ENCODE measurements at places on chromosomes 7 and 10. TPM values are rescaled to one million over a fixed set of nuclear protein-coding genes. Genes with fewer than 3 reads are reported as not detected.

GRCh38 chr10:17781856-17782255 lies 27.3 kb upstream of the MRC1 start:
- DNase-seq = no peak

JAKMIP3 gene
- 0.06 TPM for total RNA-seq

SFRP4 gene
- total RNA-seq = 0.43 TPM

DNA sequence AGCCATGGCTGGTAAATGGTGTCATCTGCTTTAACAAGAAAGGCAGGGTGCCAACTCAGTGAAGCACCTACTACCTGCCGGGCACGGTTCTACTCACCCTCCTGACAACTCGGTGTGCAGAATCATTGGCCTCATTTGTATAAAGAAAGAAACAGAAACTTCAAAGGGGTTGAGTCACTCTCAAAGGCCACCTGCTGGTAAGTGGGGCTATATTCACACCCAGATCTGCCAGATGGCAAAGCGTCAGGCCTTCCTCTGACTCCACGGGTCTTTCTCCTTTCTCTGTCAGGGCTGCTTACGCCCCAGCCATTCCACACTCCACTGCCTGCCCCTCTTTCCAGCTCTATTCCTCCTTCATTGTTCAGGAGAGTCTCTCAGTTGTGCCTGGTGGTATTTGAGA lies 309.2 kb downstream of the GFRA1 start:
- no peak for DNase-seq

- DNase-seq = no peak
Measured at GRCh38 chr10:62812672-62813439, 3.3 kb downstream of the EGR2 start.

PHF14 gene
- 30.9 TPM for total RNA-seq

GRCh38 chr7:126202177-126202576 lies 1050.6 kb downstream of the GRM8 start:
- no peak for DNase-seq

MGMT gene
- 16.1 TPM for total RNA-seq

DNA sequence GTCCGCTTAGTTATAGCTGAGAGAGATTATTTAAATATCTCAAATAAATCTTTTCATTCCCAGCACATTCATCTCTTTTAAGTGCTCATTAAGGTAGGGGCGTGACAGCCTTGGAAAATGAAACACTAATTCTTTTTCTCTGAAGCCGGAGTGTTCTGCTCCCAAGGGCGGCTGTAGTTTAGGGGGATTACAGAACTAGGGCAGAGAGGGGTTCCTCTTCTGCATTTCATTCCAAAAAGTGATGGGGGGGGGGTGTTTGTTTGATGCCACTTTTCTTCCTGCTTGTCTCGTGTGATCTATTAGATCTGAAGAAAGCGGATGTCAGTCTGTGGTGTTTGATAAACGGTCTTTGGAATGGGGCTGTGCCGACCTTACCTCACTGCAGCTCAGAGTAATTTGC lies 506.5 kb upstream of the MGMT start:
- DNase-seq = no peak

MEOX2 gene
- 0.37 TPM for total RNA-seq

DNA sequence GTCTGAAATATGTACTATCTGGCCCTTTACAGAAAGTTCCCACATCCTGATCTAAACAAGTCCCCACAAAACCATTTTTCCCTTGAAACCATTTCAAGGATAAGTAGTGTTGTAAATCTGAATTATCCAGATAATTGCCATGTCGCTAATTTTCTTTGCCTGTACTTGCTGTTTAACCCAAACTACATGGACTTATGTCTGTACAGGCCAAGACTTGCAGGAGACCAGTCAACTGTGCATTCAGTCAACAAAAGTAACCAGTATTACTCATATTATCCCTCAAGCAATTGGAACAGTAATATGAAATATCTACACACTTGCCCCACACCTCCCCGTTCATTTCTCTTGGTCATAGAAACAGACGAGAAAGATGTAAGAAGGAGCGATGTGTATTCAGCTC lies 347.8 kb upstream of the NFE2L3 start:
- DNase-seq = no peak

GRCh38 chr7:105759670-105760550 lies 116.5 kb downstream of the ATXN7L1 start:
- DNase-seq = no peak

DNA sequence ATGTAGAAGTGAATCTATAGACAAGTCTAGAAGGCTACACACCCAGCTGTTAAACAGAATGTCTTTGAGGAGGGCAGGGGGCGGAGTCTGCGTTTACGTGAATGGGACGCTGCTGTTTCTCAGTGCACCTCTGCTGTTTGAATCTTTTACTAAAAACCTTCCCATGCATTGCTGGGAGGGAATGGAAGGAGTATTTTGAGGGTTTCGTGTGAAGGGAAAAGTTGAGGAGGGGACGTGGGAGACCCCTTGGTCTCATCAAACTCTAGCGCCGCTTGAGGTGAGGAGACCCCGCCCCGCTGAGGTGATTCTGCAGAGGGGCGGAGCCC lies 492 bp upstream of the VCL start:
- peak; percentile 84 for DNase-seq

DNA sequence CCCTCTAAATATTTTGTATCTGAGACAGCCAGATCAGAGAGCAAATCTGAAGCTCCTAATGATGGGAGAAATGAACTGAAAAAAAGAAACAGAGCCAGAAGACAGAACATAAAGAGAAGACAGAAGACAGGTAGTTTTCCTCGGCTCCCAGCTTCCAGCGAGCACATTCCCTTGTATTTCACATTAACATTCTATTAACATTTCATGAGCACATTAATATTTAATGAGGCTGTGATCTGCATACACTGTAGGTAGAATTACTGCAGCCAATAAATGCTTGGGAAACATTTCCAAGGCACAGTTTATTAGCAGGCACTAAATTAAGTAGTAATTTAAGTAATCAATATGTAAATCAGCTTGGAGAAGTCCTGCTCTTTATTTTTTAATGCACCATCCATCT lies 349.9 kb downstream of the ELMO1 start:
- DNase-seq = no peak

- DNase-seq = no peak
Measured at GRCh38 chr10:106565546-106565945, 599.0 kb downstream of the SORCS1 start.

- DNase-seq = no peak
Measured at GRCh38 chr10:122421742-122422141, 32.7 kb upstream of the ARMS2 start.

- DNase-seq = peak; percentile 37
Measured at GRCh38 chr10:77163670-77164348, 473.8 kb downstream of the KCNMA1 start.

GRCh38 chr10:20299034-20299736 lies 483.0 kb downstream of the PLXDC2 start:
- no peak for DNase-seq

AKR1C8 gene
- total RNA-seq = not detected

- no peak for DNase-seq
Measured at GRCh38 chr10:90788968-90789367, 68.9 kb downstream of the HTR7 start.

DNA sequence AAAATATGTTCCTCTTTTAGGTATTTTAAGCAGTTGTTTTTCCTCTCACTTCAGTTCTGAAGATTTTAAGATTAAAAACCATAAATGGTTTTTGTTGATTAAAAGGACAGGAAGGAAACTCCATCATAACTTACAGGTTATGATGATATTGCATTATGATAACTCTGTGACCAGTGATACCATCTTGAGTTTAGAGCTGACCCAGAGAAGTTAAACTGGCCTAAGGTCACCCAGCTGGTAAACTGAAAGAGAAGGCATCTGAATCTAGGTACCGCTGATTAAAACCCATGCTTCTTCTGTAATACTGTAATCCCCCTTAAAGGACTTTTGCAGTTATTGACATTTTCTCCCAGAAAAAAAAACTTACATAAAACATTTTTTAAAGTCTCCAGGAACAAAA lies 29.6 kb downstream of the LOXL4 start:
- DNase-seq = no peak

GRCh38 chr7:36265680-36266079 lies 112.6 kb downstream of the EEPD1 start:
- no peak for DNase-seq

GRCh38 chr7:150732786-150733481 lies 4.3 kb upstream of the GIMAP5 start:
- DNase-seq = no peak

DNA sequence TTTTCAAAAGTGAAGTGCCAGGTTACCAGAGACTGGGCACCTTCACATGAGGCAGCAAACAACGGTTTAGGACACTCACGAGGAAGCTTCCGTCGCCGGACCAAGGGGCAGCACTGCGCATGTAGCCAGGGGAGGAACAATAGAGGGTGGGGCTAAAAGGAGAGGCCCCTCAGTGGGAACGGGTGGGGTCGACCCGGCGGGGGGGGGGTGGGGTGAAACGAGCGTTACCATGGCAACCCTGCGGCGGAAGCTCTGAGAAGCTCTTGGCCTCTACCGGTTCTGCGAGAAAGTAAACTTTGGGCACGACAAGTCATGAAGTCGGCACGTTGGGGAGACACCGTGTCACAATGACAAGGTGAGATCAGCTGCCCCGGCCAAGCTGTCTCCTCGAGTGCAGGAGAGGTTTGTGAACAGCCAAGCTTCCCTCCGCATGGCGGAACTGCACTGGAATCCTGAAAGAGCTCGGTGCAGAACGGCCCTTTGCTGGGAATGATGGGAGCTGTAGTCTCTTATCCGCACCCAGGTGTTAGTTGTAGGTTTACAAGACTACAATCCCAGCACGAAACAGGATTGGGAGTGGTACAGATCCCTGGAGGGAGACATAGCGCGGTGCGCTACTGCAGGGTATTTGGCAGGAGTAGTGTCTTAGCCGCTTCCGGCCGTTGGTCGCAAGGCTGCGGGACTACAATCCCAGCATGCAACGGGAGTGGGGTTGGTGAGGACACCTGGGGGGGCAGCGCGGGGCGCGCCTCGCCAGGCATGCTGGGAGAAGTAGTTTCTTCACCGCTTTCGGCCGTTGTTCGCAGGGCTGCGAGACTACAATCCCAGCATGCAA lies 72.8 kb upstream of the ZNF722 start:
- peak; percentile 96 for DNase-seq

GRCh38 chr7:75694638-75695399 lies 43.9 kb downstream of the HIP1 start:
- no peak for DNase-seq

DNA sequence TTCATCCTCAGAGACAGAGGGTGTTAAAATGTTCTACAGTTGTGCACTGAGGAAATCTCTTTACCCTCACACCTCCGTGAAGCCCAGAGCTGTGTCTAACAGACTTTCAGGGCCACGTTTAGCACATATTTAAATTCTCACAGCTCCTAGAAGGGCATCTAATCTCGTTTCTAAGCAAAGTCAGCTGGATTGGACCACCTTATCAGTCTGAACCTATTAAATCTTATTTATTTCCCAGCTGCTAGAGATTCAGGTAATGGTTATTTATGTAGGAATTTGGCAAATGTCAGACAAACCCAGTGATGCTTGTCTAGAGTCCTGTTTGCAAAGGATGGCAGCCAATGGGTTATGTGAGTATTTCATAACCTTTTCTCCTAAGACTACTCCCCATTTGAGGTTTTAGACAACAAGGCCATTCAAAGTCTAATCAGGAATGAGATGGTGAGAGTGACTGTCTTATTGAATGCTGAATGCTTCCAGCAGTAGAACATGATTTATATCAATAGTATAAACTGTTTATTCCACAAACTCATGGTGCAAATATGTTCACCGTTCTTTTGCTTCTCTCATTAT lies 54.8 kb upstream of the EXOC4 start:
- DNase-seq = no peak

DNA sequence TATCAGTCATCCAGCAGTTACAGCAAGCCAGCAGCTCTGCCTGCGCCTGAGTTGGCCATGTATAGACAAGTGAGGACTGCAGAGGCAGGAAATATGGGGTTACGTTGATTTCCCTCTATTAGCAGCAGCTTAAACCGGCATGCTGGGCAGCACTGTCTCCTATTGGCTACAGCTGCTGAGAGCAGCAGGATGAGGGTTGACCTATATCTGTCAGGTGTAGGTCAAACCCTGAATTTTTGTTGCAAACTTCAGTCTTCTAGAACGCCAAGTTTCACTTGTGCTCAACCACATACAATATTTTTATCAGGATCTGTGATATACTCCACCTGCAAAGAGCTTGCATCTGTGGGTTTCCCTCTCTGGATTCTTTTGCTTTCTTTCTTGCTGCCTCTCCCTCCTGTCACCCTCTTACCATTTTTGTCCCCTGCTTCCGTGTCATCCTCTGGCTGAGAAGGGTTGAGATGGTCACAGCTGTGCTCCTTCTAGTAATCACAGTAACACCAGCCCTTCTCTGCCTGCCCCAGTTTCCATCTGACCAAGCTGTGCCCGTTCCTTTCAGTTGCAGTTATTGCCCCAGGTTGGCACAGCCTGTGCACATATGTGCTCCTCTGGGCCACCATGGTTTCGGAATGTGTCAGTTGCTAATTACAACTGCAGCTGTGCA lies 23.8 kb upstream of the GLCCI1 start:
- DNase-seq = peak; percentile 25

- DNase-seq = no peak
Measured at GRCh38 chr10:126702181-126702580, 31.7 kb upstream of the C10orf90 start.

VSTM4 gene
- 3.5 TPM for total RNA-seq

- no peak for DNase-seq
Measured at GRCh38 chr10:72257051-72257892, 16.5 kb upstream of the DDIT4 start.

- no peak for DNase-seq
Measured at GRCh38 chr7:88223265-88223664, 3.4 kb upstream of the SRI start.

GRCh38 chr10:29237786-29238185 lies 51.1 kb upstream of the LYZL1 start:
- DNase-seq = no peak

FKBP6 gene
- not detected for total RNA-seq

GIMAP8 gene
- total RNA-seq = 5.5 TPM

DNA sequence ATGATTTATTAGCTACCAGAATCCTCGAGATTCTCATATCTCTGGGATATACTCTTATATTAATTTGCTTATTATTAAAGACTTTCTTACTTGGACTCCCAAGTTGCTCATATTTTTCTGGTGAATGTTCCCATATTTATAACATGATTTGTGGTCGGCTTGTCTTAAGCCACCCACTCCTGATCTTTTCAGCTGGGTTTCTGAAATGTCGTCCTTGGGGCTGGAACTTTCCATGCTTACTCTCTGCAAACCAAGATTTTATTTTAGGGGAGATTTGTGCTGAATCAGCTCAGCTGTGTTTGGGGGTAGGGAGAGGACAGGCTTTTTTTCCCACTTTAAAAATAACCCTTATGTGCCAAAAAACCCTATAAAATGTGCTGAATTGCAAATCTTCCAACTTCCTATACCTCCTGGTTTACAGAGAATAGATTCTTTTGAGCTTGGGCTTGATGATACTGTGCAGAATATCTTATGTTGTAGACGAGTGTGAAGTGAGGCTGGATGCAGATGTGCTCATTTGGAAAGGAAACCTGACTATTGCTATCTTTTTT lies 162.1 kb downstream of the SND1 start:
- DNase-seq = no peak

DNA sequence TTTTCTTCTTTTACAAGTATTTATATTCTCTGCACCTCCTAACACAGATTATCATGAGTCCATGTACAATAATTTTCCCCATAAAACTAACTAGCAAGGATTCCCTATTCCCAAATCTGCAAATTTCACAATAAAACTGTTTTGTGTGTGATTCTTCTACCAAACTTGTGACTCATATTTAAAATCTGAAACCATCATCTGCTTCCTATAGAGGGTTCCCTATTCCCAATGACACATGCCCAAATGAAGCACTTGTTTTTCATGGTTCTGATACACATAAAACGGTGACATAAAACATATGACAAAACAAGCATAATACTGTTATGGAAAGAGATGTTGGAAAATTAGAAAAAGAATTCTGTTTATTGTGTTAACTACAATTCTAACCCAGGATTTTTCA lies 657.6 kb downstream of the PARD3 start:
- DNase-seq = no peak

LRRC18 gene
- total RNA-seq = not detected

All from left colon (tissue), 2 donors.